Kidney tubule cell (primary cell): ENCODE measurements at places on chromosomes 5 and 9.

DNA sequence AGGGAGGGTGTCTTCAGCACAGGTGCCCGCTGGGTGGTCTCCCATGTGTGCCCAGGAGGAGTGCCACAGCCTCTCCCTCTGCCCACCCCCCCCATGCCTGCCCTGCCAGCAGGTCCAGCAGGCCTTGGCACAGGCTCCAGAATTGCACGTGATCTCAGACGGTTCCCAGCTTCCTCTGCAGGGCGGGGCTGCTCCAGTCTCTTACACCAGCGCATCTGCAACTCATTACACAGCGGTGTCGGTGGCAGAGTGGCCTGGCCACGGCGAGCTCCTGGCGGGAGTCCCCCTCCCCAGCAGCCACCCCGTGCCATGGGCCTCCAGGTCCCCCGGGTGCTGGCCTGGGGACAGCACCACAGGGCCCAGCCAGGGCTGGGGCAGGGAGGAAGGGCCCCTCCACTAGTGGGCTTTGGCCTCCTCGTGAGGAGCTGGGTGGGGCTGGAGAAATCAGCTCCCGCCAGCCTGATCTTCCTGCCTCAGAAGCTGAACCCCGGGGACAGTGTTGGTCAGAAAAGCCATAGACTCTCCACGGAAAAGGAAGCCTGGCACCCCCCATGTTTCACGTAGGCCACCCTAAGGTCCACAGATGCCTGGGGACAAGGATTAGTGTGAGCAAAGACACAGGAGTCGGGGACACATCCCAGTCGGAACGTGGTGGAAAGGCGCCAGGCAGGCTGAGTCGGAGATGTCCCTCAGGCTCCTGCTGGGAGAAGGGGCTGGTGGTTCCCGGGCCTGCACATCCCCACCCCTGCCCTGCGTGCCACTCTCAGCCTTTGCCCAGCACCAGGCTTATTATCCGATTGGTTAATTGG lies 40.2 kb downstream of the RXRA start:
- DNase-seq: peak; percentile 71

- DNase-seq: no peak
Measured at GRCh38 chr5:3380689-3381088, 214.9 kb upstream of the IRX1 start.

DNA sequence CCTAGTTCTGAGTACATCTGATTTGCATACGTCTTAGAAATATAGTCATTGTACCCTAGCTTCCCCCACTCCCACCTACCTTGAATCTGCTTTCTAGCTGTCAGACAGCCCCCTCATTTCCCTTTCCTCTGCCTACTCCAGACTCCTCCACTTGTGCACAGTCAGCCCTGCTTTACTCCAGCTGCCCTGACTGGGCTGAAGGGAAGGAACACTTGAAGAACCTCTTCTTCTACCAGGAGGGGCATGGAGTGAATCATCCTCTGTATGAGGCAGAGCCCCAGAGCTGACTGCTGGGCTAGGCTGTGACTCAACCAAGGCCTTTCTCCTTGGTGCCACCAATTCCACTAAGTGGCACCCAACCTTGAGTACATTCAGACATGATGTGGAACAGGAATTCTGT lies 18.1 kb upstream of the ZFR start:
- DNase-seq: peak; percentile 73

DNA sequence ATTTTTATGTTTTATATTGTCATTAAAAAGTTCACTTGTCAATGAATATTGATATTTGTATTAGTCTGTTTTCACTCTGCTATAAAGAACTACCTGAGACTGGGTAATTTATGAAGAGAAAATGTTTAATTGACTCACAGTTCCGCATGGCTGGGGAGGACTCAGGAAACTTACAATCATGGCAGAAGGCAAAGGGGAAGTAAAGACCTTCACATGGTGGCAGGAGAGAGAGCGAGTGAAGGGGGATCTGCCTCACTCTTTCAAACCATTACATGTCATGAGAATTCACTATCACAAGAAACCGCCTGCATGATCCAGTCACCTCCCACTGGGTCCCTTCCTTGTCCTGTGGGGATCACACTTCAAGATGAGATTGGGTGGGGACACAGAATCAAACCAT lies 27.4 kb downstream of the SRD5A1 start:
- DNase-seq: no peak

GRCh38 chr5:81776258-81776657 lies 25.4 kb upstream of the SSBP2 start:
- DNase-seq: no peak

DNA sequence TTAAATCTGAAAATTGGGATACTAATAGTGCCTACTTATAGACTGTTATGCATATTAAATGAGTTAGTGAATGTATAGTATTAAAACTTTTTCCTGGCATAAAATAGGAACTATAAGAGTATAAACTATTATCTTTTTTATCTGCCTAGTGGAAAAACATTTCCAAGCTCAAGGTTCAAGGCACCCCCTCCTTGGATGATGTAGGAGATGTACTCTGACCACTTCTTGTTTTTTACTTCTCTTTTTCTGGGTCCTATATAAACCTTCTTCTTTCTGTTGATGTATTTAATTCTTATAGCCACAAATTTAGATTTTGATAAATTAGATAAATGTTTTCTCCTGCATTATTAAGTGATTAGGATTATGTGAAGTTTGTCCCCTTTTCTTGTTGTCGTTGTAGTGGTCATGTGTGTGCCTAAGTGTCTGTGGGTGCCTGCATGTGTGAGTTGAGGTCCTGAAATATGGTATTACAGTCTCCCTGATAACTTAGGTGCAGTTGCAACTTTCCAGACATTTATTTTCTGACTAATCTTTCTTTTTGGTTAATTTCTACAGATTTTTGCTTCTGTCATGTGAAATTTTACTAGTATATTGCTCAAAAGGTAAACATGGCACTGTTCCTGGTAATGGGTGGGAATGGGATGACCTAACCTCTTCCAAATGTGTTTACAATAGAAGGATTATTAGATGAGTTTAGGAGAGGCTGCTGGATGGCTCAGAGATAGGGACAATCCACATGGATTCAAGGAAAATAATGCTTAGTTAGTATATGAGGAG lies 160.8 kb upstream of the CDKN2B start:
- no peak for DNase-seq

DNA sequence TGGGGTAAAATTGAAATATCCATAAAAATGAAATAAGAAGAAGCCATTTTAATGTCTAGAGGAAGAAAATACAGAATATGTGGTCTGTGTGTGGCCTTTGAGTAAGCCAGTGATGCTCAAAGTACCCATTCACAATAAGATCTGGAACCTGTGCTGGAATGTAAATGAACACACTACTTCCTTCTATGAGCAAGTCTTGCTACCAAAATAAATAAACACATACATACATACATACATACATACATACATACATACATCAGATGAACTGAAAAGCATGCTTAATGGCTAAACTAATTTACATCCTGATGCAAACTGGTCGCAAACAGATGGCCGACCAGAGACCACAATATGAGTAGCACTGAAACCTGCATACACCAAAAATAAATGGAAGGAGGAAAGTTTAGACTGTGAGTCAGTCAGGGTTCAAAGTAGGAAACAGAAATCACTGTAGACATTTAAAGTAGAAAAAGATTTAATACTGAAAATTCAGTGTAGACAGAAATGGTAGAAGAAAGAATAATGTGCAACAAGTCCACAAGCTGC lies 317.6 kb downstream of the CAAP1 start:
- DNase-seq: no peak

GRCh38 chr9:136634904-136635303 lies 27.8 kb upstream of the EGFL7 start:
- DNase-seq: no peak

GRCh38 chr5:154520861-154521453 lies 42.9 kb upstream of the HAND1 start:
- DNase-seq: peak; percentile 31

GRCh38 chr5:10826971-10827370 lies 65.9 kb upstream of the DAP start:
- no peak for DNase-seq

GRCh38 chr5:140576776-140577201 lies 12.2 kb downstream of the SLC35A4 start:
- no peak for DNase-seq

GRCh38 chr5:311963-312362 lies 9.6 kb upstream of the AHRR start:
- DNase-seq: no peak
